Endothelial cell of umbilical vein (primary cell): ENCODE measurements at places on chromosomes 2 and 18. TPM values are rescaled to one million over a fixed set of nuclear protein-coding genes. Genes with fewer than 3 reads are reported as not detected.

GRCh38 chr2:177731384-177731783 lies 338.8 kb downstream of the AGPS start:
- no peak for DNase-seq
- no peaks in the 10 kb centered on the region for H3K36me3 ChIP-seq
- H3K4me3 ChIP-seq: no peak overlapping the region
- H3K27me3 ChIP-seq: no peaks in the 10 kb centered on the region

GRCh38 chr18:58194028-58194427 lies 150.0 kb downstream of the NEDD4L start:
- H3K27ac ChIP-seq: no peak overlapping the region
- H3K27me3 ChIP-seq: no peaks in the 10 kb centered on the region
- peak; percentile 18 for DNase-seq
- no peak overlapping the region for H3K4me3 ChIP-seq
- peaks cover 31% of the 10 kb centered on the region for H3K4me1 ChIP-seq

The LIMS4 gene
- total RNA-seq: 14.4 and 35.7 TPM in 2 replicates

The C1GALT1C1L gene
- 0.40 and 0.74 TPM in 2 replicates for total RNA-seq

DNA sequence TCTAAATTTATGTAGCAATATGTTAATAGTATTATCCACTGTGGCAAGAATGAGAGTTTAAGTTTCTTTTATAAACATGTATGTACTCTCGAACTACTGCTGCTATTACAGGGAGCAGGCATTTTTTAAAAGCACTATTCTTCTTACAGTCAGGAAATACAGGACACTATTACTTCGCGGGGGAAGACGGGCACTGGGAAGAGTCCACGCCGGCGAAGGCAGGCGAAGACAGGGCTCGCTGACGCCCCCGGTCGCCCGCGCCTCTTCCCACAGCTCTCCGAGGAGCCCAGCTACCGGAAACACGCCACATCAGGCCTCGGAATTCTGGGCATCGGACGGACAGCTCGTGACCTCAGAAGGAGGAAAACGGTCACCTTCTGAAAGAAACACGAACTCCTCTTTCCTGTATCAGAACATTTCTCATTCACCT lies 90.2 kb downstream of the FAM161A start:
- peak overlapping the region; percentile 99 for H3K27ac ChIP-seq
- no peaks in the 10 kb centered on the region for H3K36me3 ChIP-seq
- no peak for DNase-seq
- H3K4me1 ChIP-seq: peaks cover 9% of the 10 kb centered on the region

DNA sequence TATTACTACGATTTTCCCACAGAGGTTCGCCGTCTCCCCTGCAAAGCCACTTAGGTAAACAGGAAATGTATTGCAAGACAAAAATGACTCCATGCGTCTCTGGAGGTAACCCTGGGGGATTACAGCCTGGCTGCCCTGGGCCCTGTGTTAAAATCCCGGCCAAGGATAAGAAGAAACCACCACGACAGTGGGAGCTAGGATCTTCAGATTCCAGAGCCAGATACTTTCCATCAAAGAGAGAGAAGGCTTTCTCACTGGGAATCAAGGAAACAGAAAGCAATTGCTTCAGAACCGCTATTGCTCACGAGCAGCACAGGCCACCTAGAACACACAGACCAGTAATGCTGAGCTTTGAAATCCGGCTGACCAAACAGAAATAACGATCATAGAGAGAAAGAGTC lies 97.9 kb upstream of the ZNF516 start:
- H3K27ac ChIP-seq: no peak overlapping the region
- H3K4me3 ChIP-seq: no peak overlapping the region
- H3K36me3 ChIP-seq: no peaks in the 10 kb centered on the region
- no peaks in the 10 kb centered on the region for H3K4me1 ChIP-seq

The CFC1 gene
- total RNA-seq: not detected in 2 replicates

DNA sequence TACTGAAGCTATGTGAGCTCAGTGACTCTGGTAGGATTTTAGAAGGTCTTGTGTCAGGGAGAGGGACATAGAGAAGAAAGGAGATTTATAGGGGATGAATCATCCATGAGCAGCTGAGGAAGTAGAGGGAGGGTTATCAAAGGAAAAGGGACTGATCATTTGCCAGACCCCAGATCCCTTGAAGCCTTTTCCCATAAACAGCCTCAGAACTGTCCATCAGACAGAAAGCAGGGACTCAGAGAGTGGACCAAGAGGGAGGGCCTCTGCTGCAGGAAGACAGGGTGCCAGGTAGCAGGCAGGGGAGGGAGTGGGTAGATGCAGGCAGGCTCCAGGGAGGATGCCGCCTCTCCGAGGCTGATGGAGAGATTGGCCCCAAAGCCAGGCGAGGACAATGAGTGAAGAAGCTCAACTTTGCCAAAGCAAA lies 133.9 kb downstream of the TNS1 start:
- DNase-seq: peak; percentile 54
- no peaks in the 10 kb centered on the region for H3K27me3 ChIP-seq
- no peak overlapping the region for H3K4me3 ChIP-seq
- H3K4me1 ChIP-seq: peaks cover 8% of the 10 kb centered on the region

GRCh38 chr2:45344502-45344901 lies 266.6 kb downstream of the SRBD1 start:
- H3K4me1 ChIP-seq: no peaks in the 10 kb centered on the region
- no peak overlapping the region for H3K4me3 ChIP-seq
- no peak overlapping the region for H3K27ac ChIP-seq
- H3K36me3 ChIP-seq: no peaks in the 10 kb centered on the region
- no peak for DNase-seq
- H3K27me3 ChIP-seq: no peaks in the 10 kb centered on the region

- no peak for DNase-seq
- no peak overlapping the region for H3K27ac ChIP-seq
- no peaks in the 10 kb centered on the region for H3K36me3 ChIP-seq
- no peaks in the 10 kb centered on the region for H3K27me3 ChIP-seq
- no peak overlapping the region for H3K4me3 ChIP-seq
- H3K4me1 ChIP-seq: no peaks in the 10 kb centered on the region
Measured at GRCh38 chr2:168710754-168711467, 91.5 kb upstream of the NOSTRIN start.

The DSG1 gene
- not detected in 2 replicates for total RNA-seq

The UGT1A3 gene
- total RNA-seq: not detected in 2 replicates

DNA sequence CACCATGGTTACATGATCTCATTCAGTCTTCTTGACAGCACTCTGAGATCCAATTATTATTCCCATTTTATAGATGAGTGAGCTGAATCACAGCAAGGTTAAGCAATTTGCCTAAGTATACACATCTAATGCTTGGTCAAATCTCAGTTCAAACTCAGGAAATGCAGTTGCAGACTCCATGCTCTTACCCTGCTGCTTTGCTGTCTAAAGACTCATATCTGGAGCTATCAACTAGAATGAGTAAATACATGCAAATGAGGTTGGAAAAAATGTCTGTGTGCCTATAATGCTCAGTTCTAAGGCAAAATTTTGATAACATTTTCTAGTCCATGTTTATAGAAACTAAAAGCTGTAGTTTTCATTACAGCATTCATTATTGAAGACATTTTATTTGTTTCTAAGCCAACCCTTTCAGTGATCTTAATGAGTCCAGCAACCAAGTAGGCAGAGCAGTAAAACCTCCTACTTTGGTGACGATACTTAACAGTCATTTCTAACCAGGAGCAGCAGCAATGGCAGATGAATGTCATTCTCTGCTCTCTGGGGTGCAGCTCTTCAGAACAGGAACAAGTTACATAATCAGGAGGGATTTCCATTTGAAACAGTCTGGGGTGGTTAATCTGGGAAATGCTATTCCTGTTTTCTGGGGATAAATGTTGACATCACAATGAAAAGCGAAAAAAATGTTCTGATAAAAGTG lies 396.8 kb upstream of the UBE2E3 start:
- no peak for DNase-seq
- no peaks in the 10 kb centered on the region for H3K36me3 ChIP-seq
- no peak overlapping the region for H3K4me3 ChIP-seq
- H3K4me1 ChIP-seq: no peaks in the 10 kb centered on the region

The ELAC1 gene
- total RNA-seq: 6.0 and 7.6 TPM in 2 replicates

DNA sequence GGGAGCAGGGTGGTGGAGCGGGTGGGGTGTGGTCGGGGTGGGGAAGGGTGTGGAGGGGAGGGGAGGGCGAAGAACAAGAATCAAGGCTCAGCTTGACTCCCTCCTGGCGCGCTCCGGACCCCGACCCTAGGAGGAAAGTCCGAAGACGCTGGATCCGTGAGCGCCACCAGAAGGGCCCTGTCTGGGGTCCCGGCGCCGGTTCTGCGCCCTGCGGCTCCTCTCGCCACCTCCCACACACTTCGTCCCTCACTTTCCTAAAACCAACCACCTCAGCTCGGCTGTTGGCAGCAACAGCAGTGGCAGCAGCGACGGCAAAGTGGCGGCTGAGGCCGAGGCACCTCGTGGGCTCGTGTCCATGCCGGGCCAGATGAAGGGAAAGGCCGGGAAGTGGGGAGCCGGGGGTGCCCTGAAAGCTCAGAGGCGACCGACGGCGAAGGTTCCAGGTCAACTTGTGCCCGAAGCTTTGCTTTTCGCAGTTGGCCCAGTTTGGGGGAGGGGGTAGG lies 2.1 kb downstream of the KLHL14 start:
- peaks cover 11% of the 10 kb centered on the region for H3K4me1 ChIP-seq
- DNase-seq: no peak
- H3K27ac ChIP-seq: no peak overlapping the region
- H3K36me3 ChIP-seq: no peaks in the 10 kb centered on the region
- H3K4me3 ChIP-seq: peak overlapping the region; percentile 31
- H3K27me3 ChIP-seq: peaks cover 51% of the 10 kb centered on the region

DNA sequence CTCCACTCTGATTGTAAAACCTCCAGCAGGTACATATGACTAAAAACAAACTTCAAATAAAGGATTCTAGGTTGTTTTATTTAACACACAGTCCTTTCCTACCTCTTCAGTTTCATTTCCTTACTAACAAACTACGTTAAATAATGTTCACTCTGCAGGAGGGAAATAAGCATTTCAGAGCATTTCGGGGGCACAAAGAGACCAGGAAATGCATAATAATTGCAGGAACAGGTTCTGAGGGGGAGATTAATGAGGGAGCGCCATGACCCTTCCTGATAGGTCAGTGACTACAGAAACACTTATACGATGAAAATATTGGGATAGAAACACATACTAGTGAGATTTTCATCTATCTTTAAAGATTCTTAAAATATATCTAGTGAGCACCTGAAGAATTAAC lies 416.6 kb downstream of the NRXN1 start:
- DNase-seq: peak; percentile 7
- no peaks in the 10 kb centered on the region for H3K36me3 ChIP-seq
- H3K27ac ChIP-seq: no peak overlapping the region
- H3K4me3 ChIP-seq: no peak overlapping the region

DNA sequence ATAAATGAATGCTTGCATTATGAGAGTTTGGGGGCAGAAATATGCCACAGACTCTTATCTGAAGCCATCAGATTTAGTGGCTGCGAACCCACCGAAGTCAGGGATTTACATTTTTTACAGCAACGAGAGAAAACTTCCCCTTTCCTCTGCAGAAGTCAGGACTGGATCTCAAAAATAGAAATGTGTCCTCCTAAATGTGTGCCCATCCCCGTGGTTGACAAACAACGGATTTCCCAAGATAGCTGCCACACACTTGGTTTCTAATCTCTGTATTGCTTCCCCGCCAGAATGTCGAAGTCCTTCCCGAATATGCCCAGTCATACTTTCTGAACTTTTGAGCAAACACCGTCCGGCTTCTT lies 879 bp upstream of the ADAM23 start:
- H3K27me3 ChIP-seq: peaks cover 2% of the 10 kb centered on the region
- no peak overlapping the region for H3K27ac ChIP-seq
- peaks cover 9% of the 10 kb centered on the region for H3K4me1 ChIP-seq
- no peaks in the 10 kb centered on the region for H3K36me3 ChIP-seq

The CCDC74B gene
- 1.6 and 4.8 TPM in 2 replicates for total RNA-seq

DNA sequence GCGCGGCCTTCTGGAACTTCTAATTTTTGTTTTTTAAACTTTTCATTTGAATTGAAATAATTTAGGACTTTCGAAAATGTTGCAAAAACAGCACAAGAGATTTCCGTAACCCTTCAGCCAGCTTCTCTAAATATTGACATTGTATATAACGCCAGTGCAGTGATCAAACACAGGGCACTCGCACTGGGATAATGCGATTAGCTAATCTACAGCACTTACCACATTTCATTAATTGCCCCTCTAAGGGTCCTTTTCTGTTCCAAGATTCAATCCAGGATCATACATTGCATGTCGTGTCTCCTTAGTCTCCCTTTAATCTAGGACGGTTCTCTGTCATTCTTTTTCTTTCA lies 343 bp upstream of the CD302 start:
- no peak for DNase-seq
- no peaks in the 10 kb centered on the region for H3K36me3 ChIP-seq
- no peaks in the 10 kb centered on the region for H3K27me3 ChIP-seq
- H3K27ac ChIP-seq: no peak overlapping the region
- peak overlapping the region; percentile 70 for H3K4me3 ChIP-seq

- no peak overlapping the region for H3K27ac ChIP-seq
- H3K36me3 ChIP-seq: no peaks in the 10 kb centered on the region
- peaks cover 89% of the 10 kb centered on the region for H3K27me3 ChIP-seq
Measured at GRCh38 chr2:218895759-218896500, 15.3 kb downstream of the WNT10A start.

The PSMG2 gene
- total RNA-seq: 71.0 and 72.3 TPM in 2 replicates

DNA sequence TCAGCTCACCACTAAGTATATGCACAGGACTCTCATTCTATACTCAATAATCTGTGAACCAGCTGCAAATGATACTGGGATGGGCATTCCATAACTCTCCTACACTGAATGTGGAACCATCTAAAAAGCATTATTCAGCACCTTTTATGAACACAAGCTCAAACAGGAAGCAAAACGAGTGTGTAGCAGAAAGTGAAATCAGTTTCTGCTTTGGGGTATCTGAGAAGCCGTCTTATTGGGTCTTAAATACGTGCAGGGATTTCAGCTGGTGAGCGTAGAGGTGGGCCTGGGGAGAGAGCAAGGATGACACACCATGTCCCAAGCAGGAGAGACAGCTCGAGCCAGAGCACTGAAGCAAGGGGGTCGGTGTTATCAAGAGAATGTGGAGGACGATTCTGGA lies 120.0 kb upstream of the TTN start:
- no peaks in the 10 kb centered on the region for H3K4me1 ChIP-seq
- no peaks in the 10 kb centered on the region for H3K36me3 ChIP-seq
- peaks cover 16% of the 10 kb centered on the region for H3K27me3 ChIP-seq

The MOCOS gene
- total RNA-seq: 0.85 and 0.88 TPM in 2 replicates
